ENCODE measurements at places on chromosomes 7 and 10. TPM values are rescaled to one million over a fixed set of nuclear protein-coding genes. Genes with fewer than 3 reads are reported as not detected.

Gene TUBB8
- not detected for total RNA-seq

Gene MYH16
- not detected for total RNA-seq

Gene FAM25A
- not detected for total RNA-seq

Gene SPDYE11
- total RNA-seq = not detected

Gene JAKMIP3
- 1.4 TPM for total RNA-seq

Gene RNF133
- total RNA-seq = 0.41 TPM

Gene TMEM229A
- not detected for total RNA-seq

Gene UTF1
- total RNA-seq = not detected

Gene SSC4D
- not detected for total RNA-seq

DNA sequence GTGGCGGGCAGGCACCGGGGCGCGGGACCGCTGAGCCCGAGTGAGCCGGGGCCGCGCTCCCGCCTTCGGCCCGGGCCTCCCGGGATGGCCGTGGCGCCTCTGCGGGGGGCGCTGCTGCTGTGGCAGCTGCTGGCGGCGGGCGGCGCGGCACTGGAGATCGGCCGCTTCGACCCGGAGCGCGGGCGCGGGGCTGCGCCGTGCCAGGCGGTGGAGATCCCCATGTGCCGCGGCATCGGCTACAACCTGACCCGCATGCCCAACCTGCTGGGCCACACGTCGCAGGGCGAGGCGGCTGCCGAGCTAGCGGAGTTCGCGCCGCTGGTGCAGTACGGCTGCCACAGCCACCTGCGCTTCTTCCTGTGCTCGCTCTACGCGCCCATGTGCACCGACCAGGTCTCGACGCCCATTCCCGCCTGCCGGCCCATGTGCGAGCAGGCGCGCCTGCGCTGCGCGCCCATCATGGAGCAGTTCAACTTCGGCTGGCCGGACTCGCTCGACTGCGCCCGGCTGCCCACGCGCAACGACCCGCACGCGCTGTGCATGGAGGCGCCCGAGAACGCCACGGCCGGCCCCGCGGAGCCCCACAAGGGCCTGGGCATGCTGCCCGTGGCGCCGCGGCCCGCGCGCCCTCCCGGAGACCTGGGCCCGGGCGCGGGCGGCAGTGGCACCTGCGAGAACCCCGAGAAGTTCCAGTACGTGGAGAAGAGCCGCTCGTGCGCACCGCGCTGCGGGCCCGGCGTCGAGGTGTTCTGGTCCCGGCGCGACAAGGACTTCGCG is 534 bp downstream of the FZD9 start:
- DNase-seq = no peak

- no peak for DNase-seq
Measured at GRCh38 chr7:108637049-108637621, 67.5 kb downstream of the DNAJB9 start.

DNA sequence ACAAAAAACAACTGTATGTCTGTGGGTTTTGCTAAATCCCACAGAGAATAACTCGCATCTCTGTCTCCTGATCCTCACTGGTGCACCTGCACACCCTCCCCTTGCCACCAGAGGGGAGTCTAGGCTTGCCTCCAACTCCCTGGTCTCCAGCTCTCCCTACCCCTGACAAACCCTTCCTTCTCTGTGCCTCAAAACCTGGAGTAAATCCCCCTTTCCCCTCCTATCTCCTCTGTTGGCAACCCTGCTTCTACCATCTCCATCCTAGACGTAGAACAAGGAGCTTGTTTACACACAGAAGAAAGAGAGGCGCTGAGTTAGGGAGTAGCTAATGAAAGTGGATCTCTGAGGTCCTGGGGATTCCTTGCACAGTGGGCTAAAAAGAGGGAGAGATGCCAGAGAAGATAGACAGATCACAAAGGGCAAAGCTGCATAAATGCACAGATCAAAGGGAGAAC is 6.0 kb downstream of the MBLAC1 start:
- DNase-seq = peak; percentile 80

GRCh38 chr10:8874972-8875371 is 820.5 kb downstream of the GATA3 start:
- DNase-seq = no peak

DNA sequence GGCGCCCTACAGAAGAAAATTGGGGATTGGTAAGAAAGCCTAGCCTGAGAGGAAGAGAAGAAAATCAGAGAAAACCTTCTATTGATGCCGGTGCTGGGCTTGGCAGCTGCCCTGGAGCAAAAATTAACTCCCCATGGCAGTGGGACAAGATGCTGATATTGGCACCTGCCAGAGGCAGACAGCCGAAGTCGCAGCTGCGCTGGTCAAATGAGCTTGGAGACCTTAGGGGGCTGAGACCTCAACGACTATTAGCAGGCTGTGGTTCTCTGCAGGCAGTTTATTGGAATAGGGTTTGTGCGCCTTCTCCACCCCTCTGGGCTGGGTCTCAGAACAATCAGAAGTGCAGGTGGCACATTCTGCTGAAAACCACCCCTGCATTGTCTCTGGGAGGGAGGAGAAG is 213.7 kb downstream of the GFRA1 start:
- DNase-seq = no peak

DNA sequence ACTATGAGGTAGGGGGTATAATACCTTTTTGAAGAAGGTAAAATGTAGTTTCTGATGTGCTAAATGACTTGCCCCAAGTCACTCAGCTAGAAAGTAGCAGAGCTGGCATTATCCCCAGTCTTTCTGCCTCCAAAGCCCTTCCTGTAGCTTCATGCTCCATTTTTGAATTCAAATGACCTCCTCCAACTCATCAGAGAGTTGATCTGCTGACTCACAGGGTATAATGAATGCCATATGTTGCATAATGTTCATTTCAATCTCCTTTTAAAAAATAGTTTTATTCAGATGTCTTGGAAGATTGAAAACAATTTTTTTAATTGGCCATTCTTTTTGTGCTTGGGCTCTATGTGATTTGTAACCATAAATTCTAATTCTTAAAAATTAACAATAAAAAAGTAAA is 272.8 kb upstream of the IMMP2L start:
- no peak for DNase-seq

- no peak for DNase-seq
Measured at GRCh38 chr10:16182144-16182543, 254.7 kb upstream of the PTER start.

DNA sequence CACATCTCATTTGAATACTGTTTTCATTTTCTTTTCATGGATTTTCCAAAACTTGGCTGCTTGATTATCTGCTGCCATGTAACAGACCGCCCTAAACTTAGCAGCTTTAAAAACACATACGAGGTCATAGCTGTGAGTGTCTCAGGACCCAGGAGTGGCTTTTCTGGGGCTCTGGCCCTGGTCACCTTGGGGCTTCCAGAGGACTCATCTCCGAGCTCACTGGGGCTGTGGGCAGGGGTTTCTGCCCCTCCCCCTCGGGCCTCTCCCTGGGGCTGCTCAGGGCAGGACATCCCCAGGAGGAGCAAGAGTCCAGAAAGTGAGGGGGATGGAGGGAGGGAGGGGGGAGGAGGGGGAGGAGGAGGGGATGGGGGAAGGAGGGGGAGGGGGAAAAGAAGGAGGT is 77.0 kb downstream of the NKX6-2 start:
- peak; percentile 16 for DNase-seq

- no peak for DNase-seq
Measured at GRCh38 chr10:128907155-128907941, 559.7 kb upstream of the MGMT start.

- DNase-seq = no peak
Measured at GRCh38 chr7:113402482-113402881, 284.1 kb upstream of the SMIM30 start.

DNA sequence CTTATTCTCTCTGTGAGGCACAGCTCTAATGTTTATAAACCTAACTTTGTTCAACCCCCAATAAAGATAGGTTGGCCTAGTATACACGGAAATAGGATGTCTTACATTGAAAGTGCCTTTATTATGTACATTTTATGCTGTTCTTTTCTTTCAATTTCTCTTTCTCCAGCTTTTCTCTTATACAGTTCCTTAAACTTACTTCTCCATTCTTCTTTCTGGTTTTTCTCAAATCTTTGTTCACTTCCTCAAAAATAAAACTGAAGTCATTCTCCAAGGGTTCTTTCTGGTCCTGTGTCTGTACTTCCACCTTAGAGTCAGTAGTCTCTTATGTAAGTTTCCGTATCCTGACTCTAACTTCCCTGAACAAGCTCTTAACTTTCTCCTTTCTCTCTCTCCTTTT is 29.2 kb upstream of the NAMPT start:
- DNase-seq = no peak

DNA sequence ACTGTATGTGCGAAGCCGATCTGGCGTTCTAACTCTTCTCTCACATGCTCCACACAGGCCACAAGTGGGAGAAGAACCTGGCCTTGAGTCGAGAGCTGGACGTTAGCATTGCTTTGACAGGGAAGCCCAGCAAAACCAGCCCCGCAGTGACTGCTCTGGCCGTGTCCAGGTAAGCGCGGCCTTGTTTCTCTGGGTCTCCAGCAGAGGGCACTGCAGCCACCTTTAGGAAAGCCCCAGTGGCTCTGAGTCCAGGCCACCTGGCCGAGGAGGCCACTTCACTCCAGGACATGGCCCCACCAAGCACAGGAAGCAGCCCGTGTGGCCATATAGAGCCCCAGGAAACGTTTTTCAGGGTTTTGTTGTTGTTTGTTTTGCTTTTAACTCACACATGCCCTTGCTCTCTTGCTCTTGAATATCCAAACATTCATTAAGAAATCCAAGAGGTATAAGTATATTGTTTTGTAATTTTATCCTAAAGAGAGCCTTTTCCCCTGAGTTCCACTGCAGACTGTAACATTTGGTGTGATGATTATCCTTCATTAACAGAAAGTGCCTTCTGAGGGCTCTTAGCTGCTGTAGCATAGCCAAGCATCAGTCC is 41.8 kb upstream of the LRRC18 start:
- no peak for DNase-seq

DNA sequence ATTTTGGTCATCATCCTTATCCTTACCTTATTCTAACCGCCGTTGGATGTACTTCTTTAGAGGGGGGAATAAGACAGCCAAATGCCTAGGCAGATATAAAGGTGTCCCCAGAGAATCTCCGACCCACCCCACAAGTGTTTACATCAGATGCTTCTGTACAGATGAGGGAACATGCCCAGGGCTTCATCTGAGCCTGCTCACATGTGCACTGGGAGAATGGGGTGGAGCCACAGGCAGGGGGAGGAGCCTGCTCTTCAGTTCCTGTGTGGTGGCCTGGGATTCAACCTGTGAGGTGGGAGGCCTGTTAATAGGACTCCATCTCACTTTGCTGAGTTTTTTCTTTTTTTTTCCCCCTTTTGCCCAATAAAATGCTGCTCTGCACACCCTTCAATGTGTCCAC is 27.6 kb upstream of the OPTN start:
- DNase-seq = no peak

GRCh38 chr7:101557421-101557820 is 71.7 kb downstream of the MYL10 start:
- DNase-seq = no peak

DNA sequence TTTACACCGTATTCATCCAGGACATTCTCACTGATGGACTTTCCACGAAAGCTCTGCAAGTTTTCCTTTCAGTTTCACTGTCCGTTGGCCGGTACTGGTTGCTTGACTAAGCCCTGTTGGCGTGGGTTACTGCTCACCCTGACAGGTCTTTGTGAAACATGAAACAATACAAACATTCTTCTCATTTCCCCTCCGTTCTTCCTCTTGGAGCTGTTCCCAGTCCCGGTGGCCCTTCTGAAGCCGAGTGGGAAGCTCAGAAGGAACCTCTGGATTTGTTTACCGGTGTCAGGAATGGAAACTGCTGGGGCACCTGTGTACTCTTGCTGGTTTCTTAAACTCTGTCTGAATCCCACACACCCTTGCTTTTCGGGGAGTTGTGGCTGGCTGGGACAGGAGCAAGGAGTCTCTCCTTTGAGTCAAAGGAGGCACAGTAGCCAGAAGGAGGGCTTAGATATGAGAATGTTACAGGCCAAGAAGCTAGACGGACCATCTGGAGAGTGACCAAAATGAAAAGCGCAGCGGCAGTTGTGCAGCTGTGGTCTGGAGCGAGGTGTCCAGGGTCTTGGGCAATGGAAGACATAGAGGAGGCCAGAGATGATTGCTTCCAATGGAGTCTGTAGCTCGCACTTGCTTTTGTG is 45.7 kb downstream of the LYZL2 start:
- peak; percentile 69 for DNase-seq

GRCh38 chr10:70913893-70914240 is 25.5 kb upstream of the PCBD1 start:
- DNase-seq = no peak

- DNase-seq = no peak
Measured at GRCh38 chr7:27532314-27532713, 130.4 kb downstream of the HIBADH start.

DNA sequence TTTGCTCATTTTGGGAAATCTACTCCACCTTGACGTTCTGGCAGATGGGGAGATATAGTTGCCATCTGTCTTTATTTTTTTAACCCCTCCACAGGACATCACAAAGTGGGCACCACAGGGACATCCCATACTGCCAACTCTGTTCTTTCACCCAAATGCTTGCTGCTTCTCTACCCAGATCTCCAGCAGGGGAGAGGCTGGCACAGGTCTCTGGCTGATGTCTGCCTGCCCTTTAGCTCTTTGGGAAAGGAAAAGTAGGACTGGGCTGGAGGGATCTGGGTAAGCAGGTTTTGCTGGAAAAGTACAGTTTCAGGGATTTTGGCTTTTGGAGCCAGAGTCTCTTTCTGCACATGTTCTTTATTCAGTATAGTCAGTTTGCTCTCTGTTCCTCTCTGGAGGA is 156.7 kb downstream of the ANLN start:
- no peak for DNase-seq

DNA sequence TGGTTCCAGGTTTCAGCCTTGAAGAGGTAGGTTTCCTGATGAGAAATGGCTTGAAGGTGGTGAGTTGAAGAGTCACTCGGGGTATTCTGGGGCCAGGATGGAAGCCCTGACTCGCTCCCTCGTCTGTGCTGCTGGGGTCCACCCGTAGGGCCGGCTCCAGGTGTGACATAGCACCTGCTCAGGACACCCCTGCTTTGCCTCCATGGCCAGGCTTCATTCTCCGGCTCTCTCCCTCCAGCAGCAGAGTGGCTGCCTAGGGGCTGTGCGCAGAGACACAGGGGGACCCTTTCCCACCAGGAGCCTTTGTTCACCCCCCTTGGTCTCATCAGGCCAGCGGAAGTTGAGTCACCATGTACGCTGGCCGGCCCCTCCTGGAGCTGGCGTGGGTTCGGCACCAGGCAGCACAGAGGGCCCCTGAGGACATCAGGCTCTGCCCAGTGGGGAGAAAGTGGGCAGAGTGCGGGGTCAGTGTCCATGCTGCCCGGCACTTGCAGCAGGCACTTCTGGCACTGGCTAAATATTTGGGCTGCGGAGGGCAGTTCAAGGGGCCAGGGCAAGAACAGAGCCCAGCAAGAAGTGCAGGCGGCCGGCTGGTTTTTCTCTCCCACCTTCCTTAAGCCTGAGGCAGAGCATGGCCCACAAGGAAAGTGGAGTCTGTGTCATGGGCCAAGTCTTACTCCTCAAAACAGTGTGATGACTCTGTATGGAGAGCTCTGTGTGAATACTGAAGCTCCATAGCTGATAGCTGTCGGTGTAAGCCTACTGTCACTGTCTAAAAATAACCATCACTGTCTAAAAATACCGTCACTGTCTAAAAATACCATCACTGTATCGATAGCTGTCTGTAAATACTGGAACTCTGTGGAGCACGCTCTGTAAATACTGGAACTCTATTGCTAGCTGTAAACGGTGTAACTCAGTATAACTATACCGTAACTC is 3.7 kb upstream of the PRKAR1B start:
- DNase-seq = no peak

GRCh38 chr10:99421233-99421739 is 9.1 kb downstream of the GOT1 start:
- no peak for DNase-seq

GRCh38 chr10:118504467-118505205 is 90.8 kb downstream of the PRLHR start:
- no peak for DNase-seq

GRCh38 chr7:159329818-159330378 is 185.2 kb upstream of the VIPR2 start:
- DNase-seq = no peak

GRCh38 chr10:124698545-124699469 is 45.4 kb downstream of the FAM53B start:
- DNase-seq = no peak

All from mucosa of descending colon (tissue), 3 donors.